ENCODE measurements at places on chromosomes 6 and 20. TPM values are rescaled to one million over a fixed set of nuclear protein-coding genes. Genes with fewer than 3 reads are reported as not detected.

The SCUBE3 gene
- total RNA-seq, result 0.16 TPM

The MAPK13 gene
- total RNA-seq, result 5.7 TPM

The SLC25A27 gene
- total RNA-seq, result 7.9 TPM

The SYNDIG1 gene
- 1.8 TPM for total RNA-seq

The DEFB124 gene
- not detected for total RNA-seq

The WRNIP1 gene
- 46.2 TPM for total RNA-seq

The HRH3 gene
- not detected for total RNA-seq

The PDYN gene
- not detected for total RNA-seq

The APOM gene
- total RNA-seq, result 1.8 TPM

The PTK6 gene
- total RNA-seq, result not detected

The RAMACL gene
- total RNA-seq, result 0.26 TPM

The MUCL3 gene
- not detected for total RNA-seq

The PREX1 gene
- total RNA-seq, result 2.8 TPM

The PSORS1C1 gene
- total RNA-seq, result under 0.01 TPM

The RFX6 gene
- not detected for total RNA-seq

The CCN6 gene
- total RNA-seq, result not detected

The ADGRF5 gene
- 3.2 TPM for total RNA-seq

The FAM209A gene
- total RNA-seq, result not detected

The LPA gene
- total RNA-seq, result not detected

The MROH8 gene
- 0.39 TPM for total RNA-seq

The LINC00237 gene
- not detected for total RNA-seq

The SGK2 gene
- total RNA-seq, result not detected

The MOG gene
- not detected for total RNA-seq

The HLA-DRB1 gene
- total RNA-seq, result not detected

The ARFGEF3 gene
- 0.08 TPM for total RNA-seq

The FLRT3 gene
- total RNA-seq, result 4.8 TPM

The OR12D3 gene
- total RNA-seq, result not detected
